NCI-H1105 (cell line): ENCODE measurements at places on chromosomes 2 and 18.
A peak's percentile ranks its signal among the peaks of the same experiment; 100 is the strongest.

DNA sequence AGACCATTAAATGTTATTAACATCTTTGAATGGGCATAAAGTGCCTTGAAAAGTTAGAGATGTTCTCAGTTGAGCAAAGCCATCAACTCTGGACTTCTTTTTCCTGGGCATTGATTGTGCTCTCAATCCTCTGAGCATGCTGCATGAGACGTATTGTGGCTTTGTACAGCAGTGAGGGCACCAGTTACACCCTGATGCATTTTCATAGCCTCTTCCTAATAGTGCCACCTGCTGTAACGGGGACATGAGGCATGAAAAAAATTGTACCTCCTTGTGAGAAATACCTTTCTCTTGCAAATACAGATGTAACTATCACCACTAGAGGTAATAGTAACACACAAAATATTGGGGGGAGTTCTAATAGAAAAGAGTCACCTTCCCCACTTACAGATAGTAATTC is 697.5 kb downstream of the TMEM182 start:
- DNase-seq = no peak

- peak; percentile 27 for DNase-seq
Observed at GRCh38 chr2:27765621-27766286, 5.8 kb upstream of the MRPL33 start.

DNA sequence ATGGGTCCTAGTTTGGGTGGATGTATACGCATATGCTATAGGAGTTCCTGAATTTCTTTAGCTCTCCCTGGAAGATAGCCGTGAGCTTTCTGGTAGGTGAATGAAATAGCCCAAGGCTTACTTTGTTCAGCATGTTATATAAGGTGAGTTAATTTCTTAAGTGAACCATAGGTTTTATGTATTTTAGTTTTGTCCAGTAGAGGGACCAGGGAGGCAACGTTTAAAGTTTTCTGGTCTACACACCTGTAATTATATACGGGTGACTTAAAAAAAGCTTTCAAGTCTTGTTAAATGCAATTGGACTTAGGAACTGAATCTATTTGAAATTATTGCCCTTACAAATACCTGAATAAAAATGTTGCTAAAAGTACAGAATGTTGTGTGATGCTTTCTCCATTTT is 402.5 kb upstream of the DDX18 start:
- DNase-seq = no peak

- DNase-seq = peak; percentile 36
Observed at GRCh38 chr2:236169151-236169721, 1.1 kb upstream of the GBX2 start.

DNA sequence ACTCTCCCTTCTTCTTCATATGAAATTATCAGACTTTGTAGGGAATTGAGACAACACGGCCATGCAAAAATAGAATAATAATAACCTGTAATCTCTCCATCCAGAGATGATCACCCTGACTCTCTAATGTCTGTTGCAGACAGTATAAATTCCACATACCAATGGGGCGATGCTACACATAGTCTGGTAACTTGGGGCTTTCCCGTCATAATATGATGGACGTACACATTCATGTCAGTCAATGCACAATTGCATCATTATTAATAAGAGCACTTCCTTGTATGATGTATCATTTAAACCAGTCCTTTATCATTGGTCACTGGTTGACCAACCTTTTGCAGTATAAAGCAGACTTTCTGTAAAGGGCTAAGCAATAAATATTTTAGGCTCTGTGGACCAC is 39.5 kb upstream of the SCLY start:
- no peak for DNase-seq

GRCh38 chr2:26216587-26216986 is 27.8 kb downstream of the HADHA start:
- DNase-seq = no peak

DNA sequence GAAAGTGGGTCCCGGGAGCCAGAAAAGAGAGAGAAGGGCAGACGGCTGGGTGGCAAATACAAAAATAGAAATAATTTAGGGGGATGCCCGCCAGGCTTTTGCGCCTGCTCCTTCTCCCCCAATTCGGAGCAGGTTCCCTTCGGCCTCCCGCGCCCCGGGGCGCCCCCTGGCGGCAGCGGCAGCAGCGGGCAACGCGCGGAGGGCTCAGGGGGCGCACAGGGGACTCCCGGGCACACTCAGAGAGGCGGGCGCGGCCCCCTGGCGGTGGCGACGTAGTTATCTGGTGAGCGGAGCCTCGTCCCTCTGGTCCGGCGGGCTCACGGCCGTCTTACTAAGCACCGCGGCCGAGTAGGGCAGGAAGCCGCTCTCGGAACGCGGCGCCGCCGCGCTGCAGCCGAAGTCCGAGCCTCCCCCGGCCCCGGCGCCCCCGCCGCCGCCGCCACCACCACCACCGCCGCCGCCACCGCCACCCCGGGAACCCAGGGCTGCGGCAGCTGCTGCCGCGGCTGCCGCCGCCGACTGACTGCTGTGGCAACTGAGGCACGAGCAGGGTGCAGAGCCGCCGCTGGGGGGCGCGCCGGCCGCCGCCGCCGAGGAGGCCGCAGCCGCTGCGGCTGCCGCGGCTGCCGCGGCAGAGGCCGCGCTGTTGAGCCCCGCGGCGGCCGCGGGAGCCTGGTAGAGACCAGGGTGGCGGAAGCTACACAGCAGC is 3.8 kb downstream of the EVX2 start:
- peak; percentile 50 for DNase-seq

DNA sequence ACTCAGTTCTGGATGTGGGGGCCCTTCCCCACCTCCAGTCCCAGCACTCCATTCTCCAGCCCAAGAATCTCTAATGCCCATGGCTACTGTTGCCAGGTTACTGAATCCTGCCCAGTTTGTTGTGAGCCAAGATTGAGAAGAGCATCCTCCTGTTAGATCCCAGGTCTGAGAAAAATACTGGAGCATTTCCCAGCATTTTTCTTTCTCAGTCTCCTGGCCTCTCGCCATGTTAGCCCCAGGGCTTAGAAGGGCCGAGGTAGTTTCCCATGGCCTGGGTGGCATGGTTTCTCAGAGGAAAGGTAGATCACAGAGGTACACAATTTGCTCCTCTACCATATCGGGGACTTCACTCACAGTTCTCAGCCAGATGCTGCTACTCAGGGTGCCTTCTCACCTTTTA is 135.7 kb downstream of the OTX1 start:
- DNase-seq = no peak

DNA sequence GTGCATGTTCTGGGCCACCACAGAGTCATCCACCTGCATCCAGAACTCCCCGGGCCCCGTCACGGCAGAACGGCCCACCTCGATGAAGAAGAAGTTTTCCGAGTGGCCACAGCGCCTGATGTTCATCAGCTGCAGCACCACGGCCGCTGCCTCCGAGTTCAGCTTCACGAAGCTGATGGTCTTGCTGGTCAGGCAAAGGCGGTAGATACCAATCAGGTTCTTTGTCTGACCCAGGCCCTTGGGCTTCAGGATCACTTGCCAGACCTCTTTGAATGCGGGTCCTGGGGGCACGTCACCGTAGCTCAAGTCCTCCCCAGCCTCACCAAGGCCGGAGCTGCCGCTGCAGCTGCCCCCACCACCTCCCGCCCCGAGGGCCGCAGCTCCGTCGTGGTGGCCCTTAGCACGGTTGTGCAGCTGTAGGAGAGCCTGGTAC is 1.6 kb downstream of the IRS1 start:
- no peak for DNase-seq

- no peak for DNase-seq
Observed at GRCh38 chr2:15875969-15876705, 64.2 kb upstream of the MYCN start.

DNA sequence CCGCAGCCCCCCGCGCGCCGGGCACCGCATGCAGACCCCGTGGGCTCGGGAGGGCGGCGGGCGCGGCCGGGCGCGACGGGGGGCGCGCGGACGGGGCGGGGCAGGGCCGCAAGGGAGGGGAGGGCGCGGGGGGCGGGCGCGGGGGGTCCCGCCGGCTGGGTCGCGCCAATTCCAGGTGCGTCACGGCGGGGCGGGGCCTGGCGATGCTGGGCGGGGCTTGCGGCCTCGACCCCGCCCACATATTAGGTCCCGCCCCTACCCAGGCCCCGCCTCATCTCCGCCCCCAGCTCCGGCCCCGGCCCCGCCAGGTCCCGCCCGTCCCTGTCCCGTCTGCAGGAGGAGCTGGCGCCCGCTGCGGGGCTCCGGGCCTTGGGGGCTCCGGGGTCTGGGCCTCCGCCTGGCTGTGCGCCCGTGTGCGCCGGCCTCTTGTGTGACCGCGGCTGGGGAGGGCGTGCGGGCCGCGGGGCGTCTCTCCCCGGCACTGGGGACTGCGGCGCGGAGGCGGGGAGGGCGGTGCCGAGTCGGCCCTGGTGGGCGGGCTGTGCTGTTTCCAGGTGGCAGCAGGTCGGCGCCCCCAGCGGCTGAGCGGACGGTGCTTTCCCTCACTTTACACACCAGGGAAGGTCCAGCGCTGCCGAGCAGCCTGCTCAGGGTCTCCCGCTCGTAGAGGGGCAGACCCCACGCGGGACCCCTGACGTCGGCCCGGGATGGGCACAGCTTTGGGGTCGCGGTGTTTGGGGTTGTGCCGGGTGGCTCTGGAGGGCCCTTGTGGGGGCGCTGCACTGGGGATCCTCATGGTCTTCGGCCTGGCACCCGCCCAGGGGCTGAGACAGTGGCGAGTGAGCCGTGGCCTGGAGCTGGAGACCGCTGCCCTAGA is 554 bp downstream of the ING5 start:
- peak; percentile 81 for DNase-seq

- DNase-seq = no peak
Observed at GRCh38 chr18:80205294-80205693, 42.0 kb downstream of the PARD6G start.

DNA sequence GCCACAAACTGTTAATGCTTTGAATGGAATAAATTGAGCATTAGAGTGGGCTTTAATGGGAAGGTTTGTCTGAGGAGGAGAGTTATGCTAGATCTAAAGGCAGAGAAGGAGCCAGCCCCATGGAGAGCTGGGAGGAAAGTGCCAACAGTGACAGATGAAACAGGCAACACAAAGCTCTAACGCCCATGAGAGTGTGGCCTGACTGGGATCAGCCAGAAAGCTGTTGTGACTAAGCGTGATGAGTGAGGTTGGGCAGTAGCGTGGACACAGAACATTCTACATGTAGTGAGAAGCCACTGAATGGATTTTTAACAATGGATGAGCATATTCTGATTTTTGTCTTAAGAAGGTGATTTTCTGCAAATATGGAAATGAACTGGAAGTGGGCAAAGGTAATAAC is 185.3 kb upstream of the SIX2 start:
- DNase-seq = no peak

GRCh38 chr18:8983195-8983594 is 119.3 kb upstream of the NDUFV2 start:
- no peak for DNase-seq

GRCh38 chr18:48031641-48032040 is 101.2 kb upstream of the SMAD2 start:
- DNase-seq = no peak

- DNase-seq = no peak
Observed at GRCh38 chr2:199480966-199481365, 23.2 kb upstream of the SATB2 start.
